ENCODE measurements at places on chromosomes 7 and 10.
A peak's percentile ranks its signal among the peaks of the same experiment; 100 is the strongest.

GRCh38 chr7:69738396-69738951, 140.2 kb downstream of the AUTS2 start:
- DNase-seq, result no peak

DNA sequence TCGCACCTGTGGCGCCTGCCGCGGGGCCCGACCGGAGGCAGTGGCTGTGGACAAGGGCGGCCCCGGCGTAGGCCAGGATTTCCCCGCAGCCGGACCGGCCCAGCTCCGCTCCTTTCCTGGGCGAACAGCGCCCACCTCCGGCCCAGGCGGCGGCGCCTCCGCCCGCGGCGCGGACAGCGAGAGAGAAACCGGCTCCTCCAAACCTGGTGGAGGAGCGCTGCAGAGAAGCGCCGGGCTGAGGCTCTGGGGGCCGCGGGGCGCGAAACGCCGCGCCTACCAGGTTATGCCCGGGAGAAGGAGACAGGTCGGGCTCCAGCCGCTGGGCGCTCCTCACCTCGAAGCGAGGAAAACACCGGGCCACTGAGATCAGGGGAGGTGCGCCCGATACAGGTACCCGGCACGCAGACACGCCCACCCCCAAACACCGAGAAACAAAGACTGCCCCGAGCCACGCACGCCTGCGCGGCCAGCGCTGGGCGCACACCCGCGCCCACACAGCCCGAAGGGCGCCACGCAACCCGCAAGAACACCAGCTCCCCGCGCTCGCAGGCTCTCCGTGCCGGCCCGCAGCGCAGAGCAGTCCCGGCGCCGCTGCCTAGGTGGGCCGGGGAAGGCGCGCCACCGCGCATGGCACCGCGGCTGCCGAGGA, 3.3 kb downstream of the GRID1 start:
- DNase-seq, result peak; percentile 58

- no peak for DNase-seq
Measured at GRCh38 chr7:153090764-153091163, 331.2 kb downstream of the ACTR3B start.

- no peak for DNase-seq
Measured at GRCh38 chr7:131505636-131506557, 50.5 kb downstream of the PODXL start.

- DNase-seq, result no peak
Measured at GRCh38 chr10:75396631-75397495, 4.7 kb downstream of the ZNF503 start.

DNA sequence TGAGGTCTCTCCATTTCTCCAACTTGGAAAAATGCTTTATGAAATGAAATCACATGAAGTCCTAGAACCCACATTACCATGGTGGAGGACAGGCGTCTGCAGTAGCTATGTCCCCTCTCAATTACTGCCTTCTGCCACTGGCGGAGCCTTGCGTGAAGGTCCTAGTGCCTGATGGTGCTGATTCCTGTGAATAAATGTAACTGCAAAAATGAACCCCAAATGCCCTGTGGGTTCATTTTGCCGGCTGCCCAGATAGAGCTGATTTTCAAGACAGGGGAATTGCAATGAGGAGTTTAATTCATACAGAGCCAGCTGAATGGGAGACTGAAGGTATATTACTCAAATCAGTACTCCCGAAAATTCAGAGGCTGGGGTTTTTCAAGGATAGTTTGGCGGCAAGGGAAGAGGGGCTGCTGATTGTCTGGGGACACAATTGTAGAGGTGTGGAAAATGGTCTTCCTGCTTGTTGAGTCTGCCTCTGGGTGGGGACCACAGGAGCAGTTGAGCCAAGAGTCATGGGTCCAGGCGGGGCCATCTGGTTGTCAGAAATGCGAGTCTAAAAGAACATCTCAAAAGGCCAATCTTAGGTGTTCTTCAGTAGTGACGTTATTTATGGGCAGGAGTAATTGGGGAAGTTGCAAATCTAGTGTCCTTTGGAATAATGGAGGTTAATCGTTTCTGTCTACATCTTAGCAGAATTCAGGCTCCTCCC, 13.5 kb downstream of the PRF1 start:
- DNase-seq, result no peak

GRCh38 chr7:122465296-122465695, 160.7 kb upstream of the FEZF1 start:
- no peak for DNase-seq

GRCh38 chr10:1625079-1625478, 112.2 kb downstream of the ADARB2 start:
- DNase-seq, result no peak

DNA sequence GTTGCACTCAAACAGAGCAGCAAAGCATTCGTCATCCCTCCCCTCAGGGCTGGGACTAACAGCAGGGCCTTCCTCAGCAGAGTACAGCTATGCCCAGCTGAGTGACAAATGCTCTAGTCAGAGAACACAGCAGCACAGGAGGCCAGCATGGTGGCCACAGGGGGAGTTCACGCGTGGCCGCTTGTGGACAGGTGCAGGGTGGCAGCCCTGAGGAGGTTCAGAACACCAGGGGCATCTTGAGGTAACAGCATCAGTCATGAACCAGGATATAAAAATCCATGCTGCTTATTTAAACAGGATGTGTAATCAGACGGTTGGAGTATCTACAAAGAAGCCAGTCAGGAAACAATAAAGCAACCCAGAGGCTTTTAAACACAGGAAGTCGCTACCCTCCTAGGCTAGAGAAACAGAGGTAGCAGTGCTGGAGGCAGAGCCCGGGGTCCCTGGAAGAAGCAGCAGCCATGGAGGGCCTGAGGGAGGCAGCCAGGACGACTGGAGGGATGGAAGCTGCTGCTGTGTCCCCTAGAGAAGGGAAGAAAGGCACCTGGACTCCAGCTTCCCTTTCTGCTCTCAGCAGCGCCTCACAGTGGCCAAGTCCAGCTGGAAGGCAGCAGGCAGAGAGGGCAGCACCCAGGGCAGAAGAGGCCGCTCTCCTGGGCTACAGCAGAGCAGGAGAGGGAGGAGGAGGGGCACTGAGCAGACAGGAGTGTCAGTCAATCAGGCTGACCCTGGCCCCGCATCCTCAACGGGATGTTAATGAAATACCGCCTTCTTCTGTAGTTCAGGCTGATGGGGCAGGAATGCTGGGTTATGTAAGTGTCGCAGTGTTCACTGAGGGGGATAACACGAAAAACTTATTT, 70.8 kb upstream of the UCN3 start:
- peak; percentile 91 for DNase-seq

- no peak for DNase-seq
Measured at GRCh38 chr10:111440501-111440900, 363.7 kb downstream of the ADRA2A start.

DNA sequence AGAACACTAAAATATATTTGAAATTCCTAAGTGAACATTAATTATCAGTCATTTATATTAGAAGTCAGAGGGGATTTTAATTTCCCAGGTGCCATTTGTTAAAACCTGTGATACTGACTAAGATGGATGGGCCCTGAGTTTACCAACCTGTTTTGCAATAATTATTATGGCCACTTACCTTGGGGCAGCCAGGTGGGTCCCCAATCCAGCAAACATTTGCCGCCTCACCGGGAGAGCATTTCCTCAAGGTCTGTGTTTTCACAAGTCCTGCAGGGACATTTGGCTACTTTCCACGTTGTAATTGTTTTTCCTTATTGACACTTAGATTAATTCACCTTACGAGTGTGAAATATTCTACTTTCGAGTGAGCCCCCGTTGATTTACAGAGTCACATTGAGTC, 251.2 kb upstream of the PPP2R2D start:
- no peak for DNase-seq

GRCh38 chr7:2640482-2640830, 8.7 kb downstream of the TTYH3 start:
- no peak for DNase-seq

- no peak for DNase-seq
Measured at GRCh38 chr10:6953271-6953801, 373.3 kb upstream of the PRKCQ start.

DNA sequence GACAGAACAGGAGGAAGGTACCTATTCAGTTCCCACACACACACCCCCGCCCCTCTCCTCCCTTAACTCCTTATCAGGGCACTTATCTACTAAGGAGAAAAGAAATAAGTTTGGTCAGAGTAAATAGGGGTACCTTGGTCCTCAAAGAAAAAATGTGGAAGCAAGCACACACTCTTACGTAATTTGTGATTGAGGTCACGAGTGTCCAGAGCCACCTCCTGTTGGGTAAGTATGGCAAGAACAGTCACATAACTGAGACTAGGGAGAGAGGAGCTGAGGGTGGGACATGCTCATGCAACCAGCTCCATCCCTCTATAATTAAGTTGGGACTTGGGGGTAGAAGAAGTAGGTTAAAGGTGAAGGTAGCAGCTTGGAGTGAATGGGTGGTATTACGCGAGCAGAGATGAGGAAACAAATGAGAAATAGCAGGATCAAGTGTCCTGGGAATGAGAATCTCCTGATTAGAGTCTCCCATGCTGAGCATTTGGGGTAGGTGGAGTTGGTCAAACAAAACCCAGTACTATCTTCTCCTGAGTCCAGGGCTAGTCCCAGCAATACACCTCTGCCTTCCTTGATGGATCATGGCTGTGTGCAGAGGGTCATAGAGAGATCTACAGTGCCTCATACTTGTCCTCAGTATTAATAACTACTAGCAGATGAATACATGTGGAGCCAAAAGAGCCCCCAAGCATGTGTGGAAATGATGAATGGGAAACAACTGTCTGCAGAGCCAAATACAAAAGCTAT, 77.1 kb downstream of the GSAP start:
- peak; percentile 15 for DNase-seq

- peak; percentile 71 for DNase-seq
Measured at GRCh38 chr10:103479135-103479534, at the start of gene CALHM3. Gene CALHM3 (minus strand): TSS chr10:103479240. CDS start chr10:103479032, 208 bp downstream.

DNA sequence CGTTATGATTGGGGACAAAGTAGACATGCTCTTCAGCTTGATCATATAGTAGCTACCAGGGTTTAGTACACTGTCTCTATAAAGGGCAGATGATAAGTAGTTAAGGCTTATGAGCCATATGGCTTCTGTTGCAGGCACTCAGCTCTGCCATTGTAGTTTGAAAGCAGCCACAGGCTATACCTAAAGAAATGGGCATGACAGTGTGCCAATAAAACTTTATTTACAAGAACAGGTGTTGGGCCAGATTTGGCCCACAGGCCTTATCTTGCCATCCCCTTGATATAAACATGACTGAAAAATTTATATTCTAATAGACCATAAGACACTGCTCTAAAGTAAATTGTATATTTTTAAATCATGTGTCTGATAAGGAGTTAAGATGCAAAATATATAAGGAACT, 36.6 kb downstream of the GRK5 start:
- no peak for DNase-seq

DNA sequence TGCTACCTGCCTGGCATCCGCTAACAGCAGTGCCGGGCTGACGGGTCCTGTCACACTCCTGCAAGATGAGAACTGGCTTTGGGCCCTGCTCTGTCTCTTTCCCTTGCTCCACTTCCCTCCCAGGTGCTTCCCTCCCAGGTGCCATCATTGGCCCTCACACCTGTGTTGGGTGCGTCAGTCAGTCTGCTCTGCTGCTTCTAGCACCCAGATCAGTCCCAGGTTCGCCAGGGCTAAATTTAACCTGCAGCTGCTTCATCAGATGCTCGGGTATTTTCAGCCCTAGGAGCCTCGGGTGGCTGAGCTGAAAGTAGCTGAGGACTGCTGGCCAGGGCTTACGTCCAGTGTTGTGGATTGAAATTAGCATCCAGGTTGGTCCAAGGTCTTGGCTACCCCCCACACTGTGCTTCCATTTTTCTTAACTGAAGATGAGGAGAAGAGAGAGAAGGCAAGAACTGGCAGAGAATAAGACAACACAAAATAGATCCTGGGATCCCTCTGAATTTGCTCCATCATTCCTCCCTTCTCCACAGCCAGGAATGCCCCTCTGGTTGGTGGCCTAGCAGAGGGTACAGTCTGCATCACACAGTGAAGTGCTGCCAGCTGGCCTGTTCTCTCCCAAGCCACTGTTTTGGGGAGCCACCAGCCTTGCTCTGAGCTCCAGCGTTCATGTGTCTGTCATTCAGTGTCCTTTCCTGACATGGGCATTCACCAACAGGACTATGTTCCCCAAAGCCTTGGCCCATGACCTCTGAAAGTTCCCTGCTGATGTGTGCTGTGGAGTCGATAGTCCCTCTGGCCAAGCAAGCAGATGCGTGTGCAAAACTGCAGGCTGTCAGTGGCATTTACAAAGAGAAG, 65.9 kb upstream of the SYPL1 start:
- DNase-seq, result no peak

DNA sequence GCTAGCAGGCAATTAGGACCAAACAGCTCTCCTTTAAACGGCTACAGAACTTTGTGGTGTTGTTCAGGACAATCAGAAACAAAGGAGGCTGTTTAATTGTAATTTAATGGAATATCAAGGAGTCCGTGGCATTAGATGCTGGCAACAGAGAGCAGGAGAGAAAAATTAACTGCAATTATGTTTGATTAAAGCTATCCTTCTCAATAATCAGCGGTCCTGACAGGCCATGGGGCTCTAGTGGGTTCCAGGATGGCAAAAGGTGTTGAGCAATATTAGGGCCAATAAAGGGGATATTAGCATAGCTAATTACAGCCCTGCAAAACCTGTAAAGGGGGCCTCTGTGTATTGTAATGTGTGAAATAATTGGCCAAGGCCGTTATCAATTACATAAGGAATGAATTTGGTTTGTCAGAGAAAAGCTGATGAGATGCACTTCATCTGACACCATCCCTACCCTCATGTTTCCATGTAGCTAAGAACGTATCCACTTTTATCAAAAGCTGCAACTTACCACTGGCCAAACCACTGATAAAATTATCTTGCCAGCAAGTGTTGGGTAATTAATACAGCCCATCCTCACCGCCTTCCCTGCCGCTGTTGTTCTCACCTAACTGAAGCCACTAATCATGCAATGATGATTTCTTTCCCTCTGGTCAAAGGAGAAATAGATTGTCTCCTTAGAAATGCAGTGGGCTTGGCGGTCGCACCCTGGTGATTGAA, 81.6 kb downstream of the EBF3 start:
- no peak for DNase-seq

DNA sequence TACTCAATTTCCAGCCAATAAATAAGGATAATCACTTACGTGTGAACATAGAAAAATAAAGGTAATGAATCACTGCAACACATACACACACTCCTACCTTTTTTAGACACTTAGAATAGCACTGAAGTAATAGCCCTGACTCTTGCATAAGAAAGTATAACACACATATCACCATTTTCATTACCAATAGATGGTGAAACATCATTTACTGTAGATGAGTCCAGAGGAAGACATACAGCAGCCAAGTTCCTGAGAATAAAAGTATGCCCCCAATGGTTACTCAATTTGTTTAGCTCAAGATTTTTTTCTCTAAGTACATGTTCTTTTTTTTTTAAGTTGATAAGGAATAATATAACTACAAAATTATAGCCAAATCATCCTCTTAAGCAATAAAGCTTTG, 316.3 kb downstream of the PARD3 start:
- no peak for DNase-seq
